Fibroblast of skin of right biceps (primary cell): ENCODE measurements at places on chromosomes 13 and 19.

GRCh38 chr13:47930649-47931165 is 70.4 kb downstream of the SUCLA2 start:
- no peak for DNase-seq

DNA sequence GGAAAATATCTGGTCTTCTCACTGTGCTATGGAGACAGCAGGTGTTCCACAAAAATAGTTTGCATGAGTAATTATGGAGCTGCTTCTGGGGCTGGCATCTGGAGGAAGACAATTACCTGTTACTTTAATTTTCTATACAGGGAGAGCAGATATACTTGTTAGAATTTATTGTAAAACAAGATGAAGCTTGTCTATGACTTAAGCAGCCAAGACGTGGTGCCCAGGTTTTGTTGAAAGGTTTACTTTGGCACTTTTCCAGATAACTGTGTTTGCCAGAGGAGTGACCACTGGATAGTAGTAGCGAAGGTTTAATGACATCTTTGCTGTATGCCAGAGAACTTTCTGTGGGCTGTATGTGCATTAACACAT is 134.5 kb upstream of the KL start:
- DNase-seq: no peak

- DNase-seq: no peak
Measured at GRCh38 chr19:33260628-33261418, 35.2 kb upstream of the SLC7A10 start.

GRCh38 chr13:75724752-75725517 is 88.8 kb downstream of the LMO7 start:
- DNase-seq: no peak

DNA sequence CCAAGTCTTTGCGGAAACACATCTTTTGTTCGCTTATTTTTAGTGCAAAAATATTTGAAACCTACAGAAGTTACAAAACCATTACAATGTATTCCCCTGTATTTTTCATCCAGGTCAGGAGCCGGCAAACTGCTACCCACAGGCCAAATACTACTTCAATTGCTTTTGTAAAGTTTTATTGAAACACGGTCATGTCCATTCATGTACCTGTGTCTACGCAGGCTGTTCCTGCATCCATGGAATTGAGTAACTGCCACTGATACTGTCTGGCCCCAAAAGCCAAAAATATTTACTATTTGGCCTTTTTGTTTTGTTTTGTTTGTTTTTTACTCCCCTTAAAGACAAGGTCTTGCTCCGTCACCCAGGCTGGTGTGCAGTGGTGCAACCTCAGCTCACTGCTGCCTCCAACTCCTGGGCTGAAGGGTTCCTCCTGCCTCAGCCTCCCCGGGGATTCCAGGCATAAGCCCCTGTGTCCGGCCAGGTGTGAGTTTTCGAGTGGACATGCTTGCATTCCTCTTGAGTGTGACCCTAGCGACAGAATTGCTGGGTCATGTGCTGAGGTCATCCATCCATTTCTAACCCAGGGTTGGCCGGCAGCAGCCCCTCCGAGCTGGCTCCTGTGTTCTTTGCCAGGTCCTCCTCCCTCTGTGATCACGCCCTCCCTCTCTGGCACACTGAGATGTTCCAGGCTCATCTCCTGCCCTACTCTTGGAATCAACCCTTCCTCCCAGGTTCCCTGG is 10.9 kb upstream of the S1PR4 start:
- DNase-seq: no peak

DNA sequence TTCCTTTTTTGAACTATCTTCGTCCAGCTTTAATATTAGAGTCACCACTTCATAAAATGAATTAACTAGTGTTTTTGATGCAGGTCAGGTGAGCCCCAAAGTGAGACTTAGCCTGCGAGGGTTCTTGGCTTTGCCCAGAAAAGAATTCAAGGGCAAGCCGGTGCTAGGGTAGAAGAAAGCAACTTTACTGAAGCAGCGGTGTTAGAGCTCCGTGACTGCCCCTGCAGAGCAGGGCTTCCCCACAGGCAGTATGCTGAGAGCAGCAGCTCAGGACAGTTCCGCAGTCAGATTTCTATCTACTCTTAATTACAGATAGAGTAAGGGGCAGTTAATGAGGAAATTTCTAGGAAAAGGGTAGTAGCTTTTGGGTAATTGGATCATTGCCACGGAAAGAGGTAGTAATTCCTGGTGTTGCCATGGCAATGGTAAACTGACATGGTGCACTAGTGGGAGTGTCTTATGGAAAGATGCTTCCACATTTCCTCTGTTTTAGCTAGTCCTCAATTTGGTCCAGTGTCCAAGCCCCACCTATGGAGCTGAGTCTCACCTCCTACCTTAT is 432.2 kb upstream of the ZNF507 start:
- no peak for DNase-seq

- DNase-seq: no peak
Measured at GRCh38 chr19:10830931-10831779, 4.9 kb downstream of the TMED1 start.

- no peak for DNase-seq
Measured at GRCh38 chr19:41413947-41414346, 13.2 kb downstream of the B3GNT8 start.

GRCh38 chr19:15354566-15355296 is 22.4 kb upstream of the BRD4 start:
- no peak for DNase-seq

- DNase-seq: no peak
Measured at GRCh38 chr13:81551036-81551435, 1210.1 kb upstream of the SPRY2 start.

DNA sequence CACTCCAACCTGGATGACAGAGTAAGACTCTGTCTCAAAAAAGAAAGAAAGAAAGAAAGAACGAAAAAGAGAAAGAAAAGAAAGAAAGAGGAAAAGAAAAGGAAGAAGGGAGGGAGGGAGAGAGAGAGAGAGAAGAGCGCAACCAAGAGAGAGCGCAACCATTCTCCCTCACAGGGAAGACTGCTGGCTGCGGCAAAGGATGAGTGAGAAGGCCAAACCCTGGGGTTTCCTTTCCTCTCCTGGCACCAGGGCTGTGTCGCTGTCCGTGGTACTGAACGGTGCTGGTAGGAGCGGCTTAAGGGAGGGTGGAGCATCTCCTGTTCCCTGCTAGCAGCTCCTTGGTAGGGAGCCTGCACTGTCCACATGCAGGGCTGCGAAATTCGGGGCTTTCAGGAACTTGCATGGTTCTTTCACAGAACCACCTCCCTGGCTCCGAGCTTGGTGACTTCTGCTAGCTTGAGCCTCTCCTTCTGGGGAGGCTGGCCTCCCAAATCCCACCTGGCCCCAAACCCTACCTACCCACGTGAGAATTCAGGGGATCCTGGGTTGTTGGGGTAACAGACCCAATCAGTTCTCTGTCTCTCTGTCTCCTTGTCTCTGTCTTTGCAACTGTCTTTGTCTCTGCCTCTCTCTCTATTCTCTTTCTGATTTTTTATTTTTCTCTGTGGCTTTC is 51.1 kb upstream of the ZNRF4 start:
- peak; percentile 86 for DNase-seq

DNA sequence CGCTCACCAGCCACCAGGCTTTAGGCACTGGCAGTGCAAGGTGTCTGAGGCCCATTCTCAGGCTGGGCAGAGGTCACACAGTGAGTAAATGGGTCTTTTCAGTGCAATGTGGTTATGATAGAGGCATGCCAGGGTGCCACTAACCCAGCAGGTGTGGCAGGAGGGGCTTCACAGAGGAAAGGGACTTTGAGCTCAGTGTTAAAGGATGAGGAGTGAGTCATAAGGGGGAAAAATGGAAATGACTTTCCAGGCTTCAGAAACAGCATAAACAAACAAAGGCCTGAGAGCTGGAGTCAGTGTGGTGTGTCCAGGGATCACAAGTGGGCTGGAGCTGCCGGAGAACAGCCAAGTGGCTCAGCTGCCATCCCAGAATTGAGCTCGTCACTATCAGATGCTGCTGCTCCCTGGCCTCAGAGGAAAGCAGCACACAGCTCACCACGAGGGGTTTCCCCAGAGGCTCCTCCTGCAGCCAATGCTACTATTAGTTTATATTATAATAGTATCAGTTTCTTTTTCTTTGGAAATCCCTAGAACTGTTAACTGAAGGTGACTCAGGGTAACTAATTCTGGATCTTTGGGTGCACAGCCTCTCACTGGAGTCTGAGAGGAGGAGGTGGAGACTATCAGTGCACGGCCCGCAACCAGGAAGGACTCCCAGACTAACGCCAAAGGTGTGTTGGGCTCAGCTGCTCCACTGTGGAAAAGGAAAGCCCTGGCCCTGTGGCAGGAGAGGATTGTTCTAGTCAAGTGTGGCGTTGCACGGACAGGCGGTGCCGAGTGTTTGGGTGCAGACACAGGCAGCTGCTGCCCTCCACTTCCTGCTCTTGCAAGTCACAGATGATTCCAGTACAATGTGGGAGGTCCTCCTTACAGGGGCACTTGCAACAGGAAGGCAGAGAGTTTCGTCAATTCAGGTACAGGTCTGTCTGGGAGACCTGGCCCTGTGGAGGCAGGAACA is 39.5 kb downstream of the DHRS12 start:
- peak; percentile 39 for DNase-seq

DNA sequence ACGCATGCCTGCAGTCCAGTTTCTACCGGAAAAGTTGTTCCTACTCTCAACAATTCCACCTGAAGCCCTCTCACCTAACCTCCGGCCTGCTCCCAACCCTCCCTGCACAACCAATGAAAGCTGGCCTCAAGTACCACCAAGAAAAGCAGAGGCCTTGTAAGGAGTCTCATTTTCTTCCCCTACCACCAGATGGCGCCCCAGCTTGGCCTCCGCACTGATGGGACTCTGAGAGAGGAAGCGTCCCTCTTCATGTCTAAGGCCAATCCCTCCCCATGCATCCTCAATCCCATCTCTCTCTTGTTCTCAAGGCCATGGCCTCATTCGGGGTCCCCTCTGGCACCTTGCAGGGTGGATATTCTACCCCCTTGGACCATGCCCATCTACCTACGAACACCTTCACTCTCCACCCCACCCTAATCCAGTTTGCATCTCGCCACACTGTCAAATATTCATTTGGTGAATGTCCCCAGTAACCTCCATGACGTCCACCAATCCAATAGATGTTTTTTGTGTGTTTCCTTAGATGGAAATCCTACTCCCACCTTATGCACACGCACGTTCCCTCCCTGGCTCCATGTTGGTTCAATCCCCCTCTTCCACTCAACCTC is 412.8 kb downstream of the ZNF536 start:
- peak; percentile 38 for DNase-seq

GRCh38 chr13:76383676-76384461 is 502.3 kb downstream of the KCTD12 start:
- DNase-seq: peak; percentile 92

DNA sequence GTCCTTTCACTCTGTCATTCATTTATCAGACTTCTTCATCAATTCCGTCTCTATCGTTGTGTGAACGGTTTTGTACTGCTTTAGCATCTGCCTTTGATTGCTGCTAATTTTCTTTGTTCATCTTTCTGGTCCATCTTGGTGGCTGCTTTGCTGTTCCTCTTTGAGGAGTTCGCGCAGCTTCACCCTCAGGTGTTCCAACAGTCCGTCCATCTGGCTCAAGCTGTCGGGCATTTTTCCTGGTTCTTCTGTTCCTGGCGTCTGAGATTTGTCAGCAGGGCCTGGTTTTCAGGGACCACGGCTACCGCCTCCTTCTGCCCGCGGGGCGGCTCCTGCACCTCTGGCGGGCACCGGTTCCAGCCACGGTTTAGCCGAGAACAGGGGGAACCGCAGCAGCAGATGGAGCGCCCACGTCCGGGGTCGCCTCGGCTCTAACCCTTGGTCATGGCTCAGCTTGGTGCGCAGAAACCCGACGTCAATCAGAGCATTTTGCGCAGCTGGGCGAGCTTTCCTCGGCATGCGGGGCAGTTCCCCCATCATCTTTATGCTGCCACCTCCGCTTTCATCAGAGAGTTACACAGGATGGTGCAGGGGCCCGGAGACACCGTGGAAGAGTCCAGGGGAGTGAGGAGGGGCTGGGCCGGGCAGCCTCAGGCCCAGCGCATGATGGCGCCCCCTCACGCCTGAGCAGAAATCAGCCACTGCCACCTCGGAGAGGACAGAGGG is 89.5 kb downstream of the ZNF100 start:
- DNase-seq: no peak

- no peak for DNase-seq
Measured at GRCh38 chr13:109697936-109698335, 88.4 kb downstream of the IRS2 start.

DNA sequence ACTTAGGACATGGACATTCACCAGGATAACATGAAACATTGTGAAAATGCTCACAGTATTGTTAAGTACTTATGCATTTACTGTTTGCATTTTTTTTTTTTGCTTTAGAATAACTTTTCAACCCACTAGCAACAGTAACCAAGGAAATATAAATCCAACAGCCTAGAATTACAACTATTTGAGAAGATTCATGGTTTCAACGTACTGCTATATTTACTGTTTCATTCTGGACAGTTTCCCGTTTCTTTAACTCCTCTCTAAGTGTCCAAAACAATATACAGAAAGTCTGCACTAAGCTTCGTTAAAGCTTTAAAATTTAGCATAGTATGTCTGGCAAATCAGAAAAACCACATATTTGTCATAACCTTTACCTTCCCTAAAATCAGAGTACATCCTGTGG is 2.7 kb downstream of the SMAD9 start:
- peak; percentile 19 for DNase-seq

- DNase-seq: no peak
Measured at GRCh38 chr13:110271313-110271712, 35.6 kb downstream of the COL4A1 start.

- DNase-seq: no peak
Measured at GRCh38 chr19:55490478-55491432, 2.5 kb downstream of the SSC5D start.
